ENCODE measurements at places on chromosomes 4 and X.

DNA sequence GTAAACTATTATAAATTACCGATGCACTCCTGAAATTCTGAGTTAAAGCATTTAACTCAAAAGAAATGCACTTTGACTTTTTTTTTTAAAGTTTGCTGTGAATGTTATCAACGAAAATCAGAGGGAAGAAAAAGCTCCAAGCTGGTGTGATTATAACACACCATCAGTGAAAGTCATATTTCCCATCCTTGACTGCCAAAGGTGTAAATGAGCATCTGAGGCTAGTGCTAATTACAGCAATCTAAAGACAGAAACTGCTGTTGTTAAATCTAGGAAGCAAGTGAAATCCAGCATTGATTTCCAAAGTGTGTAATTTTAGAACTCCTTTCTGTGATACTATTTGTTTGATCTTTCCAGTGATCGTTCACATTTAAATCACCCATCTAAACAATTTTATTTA is 1538.8 kb downstream of the TECRL start:
- H3K36me3 ChIP-seq, result no peaks in the 10 kb centered on the region
- H3K4me1 ChIP-seq, result no peaks in the 10 kb centered on the region
- no peak overlapping the region for H3K27ac ChIP-seq
- DNase-seq, result no peak

- H3K27me3 ChIP-seq, result no peaks in the 10 kb centered on the region
- H3K4me3 ChIP-seq, result no peak overlapping the region
- DNase-seq, result no peak
- no peaks in the 10 kb centered on the region for H3K4me1 ChIP-seq
- H3K27ac ChIP-seq, result no peak overlapping the region
These were observed 26.7 kb upstream of the VEGFD start for GRCh38 chrX:15410947-15411346.

GRCh38 chr4:37516057-37516775 is 170.0 kb downstream of the RELL1 start:
- peaks cover 12% of the 10 kb centered on the region for H3K36me3 ChIP-seq
- peaks cover 7% of the 10 kb centered on the region for H3K27me3 ChIP-seq
- H3K4me1 ChIP-seq, result no peaks in the 10 kb centered on the region
- H3K27ac ChIP-seq, result no peak overlapping the region
- no peak for DNase-seq

DNA sequence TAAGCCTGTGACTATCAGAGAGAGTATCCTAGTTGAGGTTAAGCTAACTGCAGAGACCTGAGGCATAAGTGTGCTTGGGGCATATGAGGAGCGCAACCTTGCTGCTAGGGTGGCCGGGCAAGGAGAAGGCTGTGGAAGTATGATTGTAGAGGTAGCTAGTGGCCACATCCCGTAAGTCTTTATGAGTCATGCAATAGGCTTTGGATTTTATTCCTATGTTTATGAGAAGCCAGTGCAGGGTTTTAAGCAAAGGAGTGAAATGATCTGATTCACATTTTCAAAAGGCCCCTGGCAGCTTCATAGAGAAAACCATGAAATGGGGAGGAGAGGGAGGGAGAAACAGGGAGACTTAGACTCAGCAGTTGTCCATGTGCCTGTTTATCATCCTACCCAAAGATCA is 92.1 kb upstream of the WDFY3 start:
- no peak overlapping the region for H3K4me3 ChIP-seq
- H3K27ac ChIP-seq, result no peak overlapping the region
- DNase-seq, result no peak
- H3K4me1 ChIP-seq, result no peaks in the 10 kb centered on the region
- H3K27me3 ChIP-seq, result peaks cover 25% of the 10 kb centered on the region

DNA sequence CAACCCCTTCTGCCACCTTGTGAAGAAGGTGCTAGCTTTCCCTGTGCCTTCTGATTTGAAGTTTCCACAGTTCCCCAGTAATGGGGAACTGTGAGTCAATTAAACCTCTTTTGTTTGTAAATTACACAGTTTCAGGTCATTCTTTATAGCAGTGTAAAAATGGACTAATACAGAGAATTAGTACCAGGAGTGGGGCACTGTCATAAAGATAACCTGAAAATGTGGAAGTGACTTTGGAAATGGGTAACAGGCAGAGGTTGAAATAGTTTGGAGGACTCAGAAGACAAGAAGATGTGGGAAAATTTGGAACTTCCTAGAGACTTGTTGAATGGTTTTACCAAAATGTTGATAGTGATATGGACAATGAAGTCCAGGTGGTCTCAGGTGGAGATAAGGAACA is 131.0 kb upstream of the HAND2 start:
- no peak for DNase-seq
- H3K27ac ChIP-seq, result no peak overlapping the region
- no peaks in the 10 kb centered on the region for H3K4me1 ChIP-seq
- H3K36me3 ChIP-seq, result no peaks in the 10 kb centered on the region
- no peaks in the 10 kb centered on the region for H3K27me3 ChIP-seq
- H3K4me3 ChIP-seq, result no peak overlapping the region

- no peaks in the 10 kb centered on the region for H3K27me3 ChIP-seq
- DNase-seq, result no peak
- H3K4me1 ChIP-seq, result no peaks in the 10 kb centered on the region
These were observed 117.1 kb upstream of the DKK2 start for GRCh38 chr4:107153228-107153627.

GRCh38 chr4:102311912-102312311 is 33.4 kb downstream of the SLC39A8 start:
- no peak overlapping the region for H3K4me3 ChIP-seq

DNA sequence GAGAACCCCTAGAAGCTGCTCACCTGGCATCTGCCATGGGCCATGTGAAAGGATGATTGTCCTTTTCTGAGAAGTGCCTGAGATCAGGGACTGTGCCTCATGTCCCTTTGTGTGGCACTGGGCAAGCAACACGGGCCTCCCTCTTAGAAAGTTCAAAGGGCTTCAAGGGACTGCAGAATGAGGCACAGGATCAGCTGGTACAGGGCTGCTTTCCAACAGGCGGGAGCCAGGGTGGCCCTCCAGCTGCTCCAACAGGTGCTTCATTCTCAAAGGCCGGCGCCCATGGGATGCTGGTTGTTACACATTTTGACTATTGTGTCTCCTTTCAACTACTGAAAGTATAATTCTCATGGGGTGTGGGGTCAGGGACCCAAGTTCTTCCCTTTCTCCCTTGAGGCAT is 114.7 kb downstream of the ENPP6 start:
- H3K36me3 ChIP-seq, result no peaks in the 10 kb centered on the region
- H3K27ac ChIP-seq, result no peak overlapping the region
- H3K27me3 ChIP-seq, result peaks cover 31% of the 10 kb centered on the region
- no peak for DNase-seq
- H3K4me3 ChIP-seq, result no peak overlapping the region

GRCh38 chrX:140318296-140318695 is 186.6 kb downstream of the SOX3 start:
- H3K27ac ChIP-seq, result no peak overlapping the region
- H3K36me3 ChIP-seq, result no peaks in the 10 kb centered on the region
- H3K4me1 ChIP-seq, result no peaks in the 10 kb centered on the region
- DNase-seq, result no peak
- H3K4me3 ChIP-seq, result no peak overlapping the region
- H3K27me3 ChIP-seq, result no peaks in the 10 kb centered on the region

- no peak for DNase-seq
- H3K27ac ChIP-seq, result no peak overlapping the region
- no peak overlapping the region for H3K4me3 ChIP-seq
- peaks cover 19% of the 10 kb centered on the region for H3K36me3 ChIP-seq
These were observed 89.3 kb downstream of the FHDC1 start for GRCh38 chr4:153025406-153025805.

- H3K27ac ChIP-seq, result no peak overlapping the region
- no peaks in the 10 kb centered on the region for H3K4me1 ChIP-seq
- no peak for DNase-seq
- no peak overlapping the region for H3K4me3 ChIP-seq
These were observed 64.5 kb upstream of the PRPS1 start for GRCh38 chrX:107563824-107564223.

GRCh38 chr4:151854731-151855130 is 93.9 kb upstream of the GATB start:
- H3K4me1 ChIP-seq, result peaks cover 5% of the 10 kb centered on the region
- peaks cover 12% of the 10 kb centered on the region for H3K27me3 ChIP-seq

DNA sequence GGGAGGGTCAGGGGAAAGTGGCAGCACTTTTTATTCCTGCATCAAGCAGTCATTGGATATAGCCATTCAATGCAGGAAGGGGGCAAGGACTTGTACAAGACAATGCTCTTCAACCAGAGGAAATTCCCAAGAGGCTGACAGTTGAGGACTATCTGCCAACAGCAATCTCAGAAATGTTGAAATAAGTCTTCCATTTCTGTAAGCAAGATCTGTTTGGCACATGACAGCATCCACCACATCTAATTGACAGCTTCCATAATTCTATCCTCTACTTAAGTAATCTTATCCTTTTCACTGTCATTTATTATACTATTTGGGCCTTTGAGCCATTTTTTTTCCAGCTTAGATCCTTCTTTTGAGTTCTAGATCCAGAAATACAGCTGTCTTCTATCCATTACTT is 110.7 kb downstream of the CFAP299 start:
- no peaks in the 10 kb centered on the region for H3K27me3 ChIP-seq
- no peaks in the 10 kb centered on the region for H3K36me3 ChIP-seq
- H3K4me1 ChIP-seq, result no peaks in the 10 kb centered on the region
- no peak for DNase-seq

GRCh38 chrX:13474164-13474516 is 95.3 kb upstream of the EGFL6 start:
- peaks cover 17% of the 10 kb centered on the region for H3K27me3 ChIP-seq
- H3K4me1 ChIP-seq, result peaks cover 69% of the 10 kb centered on the region
- peak; percentile 42 for DNase-seq
- peak overlapping the region; percentile 76 for H3K4me3 ChIP-seq
- H3K36me3 ChIP-seq, result peaks cover 5% of the 10 kb centered on the region
- H3K27ac ChIP-seq, result peak overlapping the region; percentile 67

DNA sequence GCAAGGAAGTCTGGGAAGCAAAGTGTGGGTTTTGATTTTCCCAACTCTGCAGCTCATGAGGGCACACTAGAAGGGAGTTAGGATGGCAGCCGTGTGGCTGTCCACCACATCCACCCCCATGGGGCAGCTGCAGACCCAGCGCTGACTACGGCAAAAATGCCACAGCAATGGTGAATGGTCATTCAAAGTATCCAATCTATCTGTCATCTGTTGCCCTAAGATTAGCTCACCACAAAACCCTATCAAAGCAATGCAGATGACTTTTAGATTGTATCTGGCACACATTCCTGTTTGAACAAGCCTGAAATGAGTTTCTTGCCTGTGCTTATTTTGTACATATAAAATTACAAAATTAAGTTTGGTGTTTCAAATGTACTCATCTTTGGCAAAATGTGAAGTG is 29.7 kb upstream of the HPSE start:
- H3K27ac ChIP-seq, result no peak overlapping the region
- DNase-seq, result no peak
- no peaks in the 10 kb centered on the region for H3K4me1 ChIP-seq
- no peaks in the 10 kb centered on the region for H3K36me3 ChIP-seq

GRCh38 chrX:138519296-138519695 is 192.2 kb downstream of the FGF13 start:
- no peak overlapping the region for H3K4me3 ChIP-seq
- H3K27ac ChIP-seq, result no peak overlapping the region
- H3K4me1 ChIP-seq, result no peaks in the 10 kb centered on the region
- DNase-seq, result no peak
- H3K27me3 ChIP-seq, result no peaks in the 10 kb centered on the region

GRCh38 chrX:8632924-8633323 is 99.0 kb downstream of the ANOS1 start:
- no peak for DNase-seq
- H3K27ac ChIP-seq, result no peak overlapping the region
- H3K27me3 ChIP-seq, result no peaks in the 10 kb centered on the region
- H3K4me1 ChIP-seq, result no peaks in the 10 kb centered on the region

- H3K27me3 ChIP-seq, result peaks cover 5% of the 10 kb centered on the region
- H3K36me3 ChIP-seq, result no peaks in the 10 kb centered on the region
- no peak overlapping the region for H3K4me3 ChIP-seq
- no peak overlapping the region for H3K27ac ChIP-seq
- DNase-seq, result no peak
These were observed 75.9 kb downstream of the NAA11 start for GRCh38 chr4:79249881-79250503.

DNA sequence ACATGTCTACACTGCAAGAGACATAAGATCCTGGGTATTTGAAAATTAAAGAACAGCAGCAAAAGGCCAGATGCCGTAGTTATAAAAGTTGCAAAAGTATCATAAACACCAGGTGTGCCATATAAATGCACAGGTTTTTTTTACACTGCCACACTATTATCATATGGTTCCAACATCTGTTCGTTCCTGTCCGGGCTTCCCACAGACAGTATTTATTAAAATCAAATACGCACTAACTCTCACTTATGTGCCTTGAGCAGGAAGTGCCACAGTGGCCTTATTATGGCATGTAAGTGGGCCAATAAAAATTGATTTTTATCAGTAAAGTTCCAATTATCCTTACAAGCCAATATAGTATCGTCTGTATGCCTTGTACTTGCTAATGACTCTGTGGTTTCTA is 873.2 kb downstream of the RPA4 start:
- H3K27me3 ChIP-seq, result no peaks in the 10 kb centered on the region
- H3K36me3 ChIP-seq, result no peaks in the 10 kb centered on the region
- DNase-seq, result no peak
- H3K4me1 ChIP-seq, result no peaks in the 10 kb centered on the region
- H3K4me3 ChIP-seq, result no peak overlapping the region

DNA sequence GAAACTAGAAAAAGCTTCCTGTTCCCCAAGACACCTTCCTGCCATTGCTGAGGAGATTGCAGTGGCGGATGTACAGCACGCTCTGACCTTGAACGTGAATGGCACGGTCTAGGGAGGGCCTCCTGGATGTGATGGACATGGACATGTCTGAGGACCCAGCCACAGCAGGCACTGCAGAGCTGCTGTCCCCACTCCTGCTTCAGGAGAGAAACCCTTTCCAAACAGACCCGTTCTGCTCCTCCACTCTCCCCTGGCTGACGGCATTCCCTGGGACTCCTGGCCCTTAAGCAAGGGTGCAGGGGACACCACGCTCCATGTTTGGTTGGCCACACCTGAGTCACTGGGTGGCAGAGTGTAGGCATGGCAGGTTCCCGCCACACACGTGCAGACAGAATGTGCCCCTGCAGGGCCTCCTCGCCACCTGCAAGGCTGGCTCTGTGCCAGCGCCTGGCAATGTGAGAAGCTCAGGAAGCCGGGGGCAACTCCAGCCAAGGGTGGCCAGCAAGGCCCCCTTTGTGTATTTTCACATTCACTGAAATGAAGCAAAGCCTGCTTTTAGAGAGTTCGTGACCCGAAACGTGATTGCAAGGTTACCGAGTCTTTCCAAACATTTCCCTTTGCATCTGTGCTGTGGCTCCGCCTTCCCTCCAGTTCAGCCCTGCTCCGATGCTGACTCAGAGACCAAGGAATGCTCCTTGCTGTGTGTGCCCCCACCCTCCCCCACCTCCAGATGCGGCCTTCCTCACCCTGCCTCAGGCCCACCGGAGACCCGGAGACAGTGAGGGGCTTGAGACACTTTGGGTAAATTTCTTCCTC is 46.1 kb downstream of the HTRA3 start:
- peaks cover 14% of the 10 kb centered on the region for H3K27me3 ChIP-seq
- no peak overlapping the region for H3K4me3 ChIP-seq
- H3K36me3 ChIP-seq, result peaks cover 4% of the 10 kb centered on the region
- no peaks in the 10 kb centered on the region for H3K4me1 ChIP-seq
- DNase-seq, result no peak

GRCh38 chr4:168551945-168552695 is 55.3 kb downstream of the PALLD start:
- peaks cover 22% of the 10 kb centered on the region for H3K27me3 ChIP-seq
- H3K27ac ChIP-seq, result no peak overlapping the region
- no peak for DNase-seq
- H3K36me3 ChIP-seq, result no peaks in the 10 kb centered on the region
- H3K4me1 ChIP-seq, result no peaks in the 10 kb centered on the region
